ENCODE measurements at places on chromosomes 6 and 20.

- DNase-seq: no peak
Observed at GRCh38 chr6:166592821-166593220, 6.3 kb upstream of the RAMACL start.

- DNase-seq: no peak
Observed at GRCh38 chr20:14826543-14827313, 489.3 kb upstream of the FLRT3 start.

DNA sequence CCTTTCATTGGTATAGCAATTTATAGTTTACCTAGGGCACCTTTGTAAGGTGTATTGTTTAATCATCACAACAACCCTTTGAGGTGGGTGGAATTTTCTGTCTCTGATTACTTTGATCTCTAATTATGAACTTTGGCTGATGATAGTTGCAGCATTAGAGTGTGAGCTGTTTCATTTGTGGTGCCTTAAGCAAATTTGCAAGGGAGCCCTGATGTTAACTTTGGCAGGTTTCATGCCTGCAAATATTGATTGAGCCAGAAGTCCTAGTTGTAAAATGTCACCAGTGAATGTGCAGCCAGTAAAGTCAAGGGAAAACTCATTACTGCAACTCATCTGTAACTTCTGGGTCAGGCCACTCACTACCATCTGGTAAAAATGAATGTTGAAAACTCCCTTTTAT lies 29.8 kb downstream of the CTNNBL1 start:
- no peak for DNase-seq

- DNase-seq: no peak
Observed at GRCh38 chr20:1535420-1536175, 21.9 kb downstream of the SIRPD start.

- DNase-seq: no peak
Observed at GRCh38 chr6:14310960-14311359, 193.4 kb downstream of the CD83 start.

GRCh38 chr6:1593286-1593957 lies 16.3 kb upstream of the FOXC1 start:
- DNase-seq: no peak

- DNase-seq: no peak
Observed at GRCh38 chr20:40961176-40961575, 67.4 kb upstream of the TOP1 start.

- DNase-seq: peak; percentile 57
Observed at GRCh38 chr6:29627755-29628418, 5.1 kb downstream of the GABBR1 start.

Measured in activated naive CD8-positive, alpha-beta T cell treated with anti-CD3 and anti-CD28 coated beads, Interleukin-2, amount 50 U/mL, for 24 hours (primary cell).